ENCODE measurements at places on chromosomes 2 and 18.

- no peak for DNase-seq
Observed at GRCh38 chr18:61308795-61309393, 24.3 kb upstream of the CDH20 start.

- no peak for DNase-seq
Observed at GRCh38 chr18:79868168-79868784, 70.5 kb downstream of the KCNG2 start.

DNA sequence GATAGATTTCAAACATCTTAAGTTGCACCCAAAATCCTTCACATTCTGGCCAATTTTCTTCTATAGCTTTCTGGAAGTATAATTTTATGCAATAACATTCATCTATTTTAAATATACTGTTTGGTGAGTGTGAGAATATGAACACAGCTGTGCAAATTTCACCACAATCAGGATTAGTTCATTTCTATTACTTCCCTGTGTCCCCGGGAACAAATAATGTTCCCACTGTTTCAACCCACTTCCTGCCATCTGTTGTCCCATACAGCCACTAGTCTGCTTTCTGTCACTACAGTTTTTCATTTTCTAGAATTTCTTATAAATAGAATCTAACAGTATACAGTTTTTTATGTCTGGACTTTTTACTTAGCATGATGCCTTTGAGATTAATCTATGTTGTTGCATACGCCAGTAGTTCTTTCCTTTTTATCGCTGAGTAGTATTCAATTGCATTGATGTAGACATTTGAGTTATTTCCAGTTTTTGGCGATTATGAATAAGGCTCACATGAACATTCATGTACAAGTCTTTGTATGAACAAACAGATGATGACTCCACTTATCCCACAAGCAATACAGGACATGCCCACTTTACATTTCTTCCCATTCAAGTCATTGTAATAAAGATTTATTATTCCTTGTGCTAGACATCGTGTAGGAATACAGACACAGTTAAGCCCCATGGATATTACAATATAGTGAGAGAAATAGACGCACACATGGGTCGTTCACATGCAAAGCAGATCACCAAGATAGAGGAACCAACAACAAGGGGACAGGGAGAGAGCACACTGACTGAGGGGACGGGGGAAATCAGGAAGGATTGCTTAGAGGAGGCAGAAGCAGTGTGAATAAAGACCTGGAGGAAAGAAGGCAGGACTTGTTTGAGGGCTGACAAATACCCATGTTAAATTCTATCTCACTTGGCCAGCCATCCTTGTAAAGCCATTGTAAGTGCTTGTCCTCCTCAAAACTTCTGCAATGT is 72.9 kb upstream of the PAX8 start:
- DNase-seq = no peak

DNA sequence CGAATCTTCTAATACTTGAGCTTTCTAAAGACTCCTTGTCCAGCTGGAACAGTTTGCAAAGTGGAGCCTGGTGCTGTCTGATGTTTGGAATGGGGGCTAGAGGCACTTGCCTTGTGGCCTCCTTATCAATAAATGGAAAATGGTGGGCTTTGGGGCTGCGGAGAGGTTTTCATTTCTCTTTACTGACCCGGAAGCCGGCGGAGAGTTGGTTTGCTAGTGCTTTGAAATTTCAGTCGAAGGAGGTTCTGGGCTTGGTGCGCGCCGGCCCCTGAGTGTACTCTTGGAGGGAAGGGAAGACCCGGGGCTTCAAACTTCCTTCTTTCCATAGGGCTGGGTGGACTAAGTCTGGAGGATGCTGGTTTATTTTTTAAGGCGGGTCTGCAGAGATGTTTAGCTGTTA is 714 bp downstream of the RPIA start:
- no peak for DNase-seq

GRCh38 chr2:8453904-8454302 is 228.0 kb upstream of the ID2 start:
- DNase-seq = no peak

DNA sequence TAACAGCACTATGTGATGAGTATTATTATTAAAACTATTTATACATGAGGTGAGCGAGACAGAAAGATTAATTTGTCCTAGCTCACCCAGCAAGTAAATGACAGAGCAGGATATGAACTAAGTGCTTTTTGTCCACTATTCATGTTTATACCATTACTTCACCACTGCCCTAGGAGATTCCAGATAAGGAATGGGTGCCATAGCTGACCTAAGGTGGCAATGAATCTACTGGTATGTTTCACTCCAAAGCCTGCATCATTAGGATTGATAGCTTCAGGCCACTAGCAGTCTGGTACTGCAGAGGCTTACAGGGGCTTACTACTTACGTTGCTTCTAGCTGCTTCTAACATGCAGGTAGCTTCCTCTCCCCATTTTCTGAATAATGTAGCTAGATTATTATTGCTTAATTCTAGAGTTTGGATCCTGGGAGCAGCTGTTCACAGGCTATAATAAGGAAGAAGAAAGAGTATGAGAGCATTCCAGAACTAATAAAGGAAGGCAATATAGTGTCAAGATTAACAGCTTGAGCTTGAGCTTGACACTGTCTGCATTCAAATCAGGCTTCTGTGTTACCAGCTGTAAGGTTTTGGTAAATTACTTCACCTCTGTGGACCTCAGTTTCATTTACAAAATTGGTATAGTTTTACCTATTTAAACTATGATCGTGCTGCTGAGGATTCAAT is 153.7 kb downstream of the GALNT3 start:
- DNase-seq = no peak

GRCh38 chr2:230961091-230961491 is 34.8 kb upstream of the SPATA3 start:
- no peak for DNase-seq

DNA sequence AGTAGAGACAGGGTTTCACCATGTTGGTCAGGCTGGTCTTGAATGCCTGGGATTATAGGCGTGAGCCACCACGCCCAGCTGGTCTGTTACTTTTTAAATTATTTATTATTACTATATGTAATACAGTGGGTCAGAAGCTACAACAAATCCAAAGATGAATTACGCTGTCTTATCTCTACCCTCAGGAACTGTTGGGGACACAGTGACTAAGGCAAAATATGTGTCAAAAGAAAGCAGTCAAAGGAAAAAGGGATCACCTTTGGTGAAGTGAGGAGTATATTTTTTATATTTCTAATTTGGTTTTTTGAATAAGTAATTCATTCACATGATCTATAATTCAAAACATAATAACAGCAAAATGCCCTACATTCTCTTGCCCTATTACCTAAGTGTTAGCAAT is 4.7 kb downstream of the CREB1 start:
- no peak for DNase-seq

DNA sequence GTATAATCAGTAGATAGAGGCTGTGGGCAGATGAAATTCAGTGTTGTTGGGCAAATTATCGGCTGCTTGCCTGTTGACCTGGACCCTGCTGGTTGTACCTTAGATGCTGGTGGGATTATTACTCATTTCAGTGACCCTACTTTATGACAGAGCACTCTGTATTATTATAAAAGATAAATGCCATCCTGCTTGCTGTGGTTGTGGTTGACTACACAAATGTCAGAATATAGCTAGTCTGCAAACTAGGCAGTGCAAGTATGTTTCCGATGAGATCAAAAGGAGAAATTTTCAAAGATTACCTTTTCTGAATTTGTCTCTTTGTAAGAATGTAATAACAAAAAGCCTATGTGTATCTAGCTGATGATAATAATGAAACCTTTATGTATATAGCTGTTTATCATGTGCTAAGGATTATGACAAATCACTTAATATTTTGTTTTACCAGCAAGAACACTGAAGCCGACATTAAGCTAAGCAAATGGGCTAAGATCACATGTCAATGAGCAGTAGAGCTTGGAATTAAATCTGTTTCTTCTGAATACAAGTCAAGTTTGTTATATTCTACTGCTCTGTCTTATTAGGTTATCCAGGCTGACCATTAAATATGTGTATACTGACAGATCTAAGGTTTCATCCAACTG is 219.2 kb downstream of the CAMKMT start:
- no peak for DNase-seq

- DNase-seq = no peak
Observed at GRCh38 chr18:79411614-79412526, 16.1 kb downstream of the NFATC1 start.

DNA sequence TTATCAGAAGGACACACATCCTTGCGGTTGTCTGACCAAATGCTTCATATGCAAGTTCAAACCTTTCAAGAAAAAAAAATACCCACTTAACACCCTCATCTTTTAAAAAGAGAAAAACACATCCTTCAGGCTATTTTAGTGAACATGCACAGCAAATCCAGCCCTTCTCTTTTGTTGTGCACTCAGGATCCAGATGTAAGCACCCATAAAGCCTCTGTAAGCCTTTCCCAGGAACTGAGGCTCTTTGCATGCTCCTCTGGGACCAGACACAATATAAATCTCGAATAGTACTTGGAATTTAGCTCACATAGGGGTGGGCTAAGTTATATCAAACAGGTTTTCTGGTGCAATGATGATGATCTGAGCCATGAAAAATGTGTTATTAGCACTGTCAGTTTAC is 308.8 kb upstream of the FAM98A start:
- DNase-seq = no peak

DNA sequence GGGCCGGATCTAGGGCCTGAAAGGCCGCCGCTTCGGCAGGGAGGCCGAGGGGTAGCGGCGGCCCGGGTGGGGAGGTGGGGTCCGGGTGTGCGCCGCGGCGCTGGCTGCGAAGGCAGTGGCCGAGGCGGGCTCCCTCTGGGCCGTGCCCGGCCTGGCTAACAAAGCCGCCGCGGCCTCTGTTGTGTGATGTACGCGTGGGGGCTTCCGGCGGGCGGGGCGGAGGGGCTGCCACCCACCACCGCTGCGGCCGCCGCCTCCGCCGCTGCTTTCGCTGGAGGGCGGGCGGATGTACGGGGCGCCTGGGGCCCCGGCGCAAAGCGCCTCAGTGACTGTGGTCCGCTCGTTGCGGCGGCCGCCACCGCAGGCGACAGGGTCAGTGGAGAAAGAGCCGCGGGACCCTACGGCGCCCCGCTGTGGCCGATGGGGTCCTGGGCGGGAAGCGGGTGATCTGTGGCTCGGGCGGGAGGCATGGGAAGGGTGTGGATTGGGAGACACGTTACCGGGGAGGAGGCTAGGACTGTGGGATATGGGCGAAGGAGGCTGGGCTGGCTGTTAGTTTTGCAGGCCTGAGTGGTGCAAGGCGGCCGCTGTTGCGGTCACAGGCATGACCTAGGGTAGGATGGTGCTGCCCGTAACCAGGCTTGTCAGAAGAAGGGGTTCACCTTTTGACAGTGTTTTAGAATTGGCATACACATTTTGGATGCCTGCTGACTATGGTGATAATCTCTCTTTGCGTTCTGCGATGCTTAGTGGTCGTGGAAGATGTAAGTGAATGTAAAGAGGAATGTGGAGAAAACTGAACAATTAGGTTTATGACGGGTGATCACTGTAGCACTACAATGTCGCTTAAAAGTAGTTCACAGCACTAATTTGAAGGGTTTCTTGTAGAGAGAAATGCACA is 662 bp downstream of the BZW1 start:
- DNase-seq = peak; percentile 20

GRCh38 chr2:78082555-78082954 is 560.4 kb upstream of the LRRTM4 start:
- DNase-seq = no peak

GRCh38 chr2:118678985-118679384 is 168.5 kb downstream of the EN1 start:
- DNase-seq = no peak

GRCh38 chr2:239339726-239340601 is 60.9 kb downstream of the HDAC4 start:
- no peak for DNase-seq

DNA sequence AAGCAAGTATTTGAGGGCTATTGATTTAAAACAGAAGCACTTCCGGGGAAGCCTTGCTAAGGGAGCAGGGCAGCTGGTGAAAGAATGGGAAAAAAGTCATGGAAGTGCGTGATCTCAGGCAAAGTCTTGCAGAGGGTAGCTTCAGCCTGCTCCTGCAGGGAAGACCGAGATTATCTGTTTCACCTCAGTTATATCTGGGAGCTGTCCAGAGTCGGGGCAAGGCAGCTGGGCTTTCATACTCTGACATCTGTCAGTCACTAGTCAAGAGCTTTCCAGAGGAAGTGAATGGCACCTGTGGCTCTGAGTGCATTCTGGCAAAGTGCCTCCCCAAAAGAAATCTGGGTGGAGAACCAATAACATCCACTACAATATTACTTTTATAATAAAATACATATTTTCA is 8.7 kb downstream of the NXPH2 start:
- no peak for DNase-seq

DNA sequence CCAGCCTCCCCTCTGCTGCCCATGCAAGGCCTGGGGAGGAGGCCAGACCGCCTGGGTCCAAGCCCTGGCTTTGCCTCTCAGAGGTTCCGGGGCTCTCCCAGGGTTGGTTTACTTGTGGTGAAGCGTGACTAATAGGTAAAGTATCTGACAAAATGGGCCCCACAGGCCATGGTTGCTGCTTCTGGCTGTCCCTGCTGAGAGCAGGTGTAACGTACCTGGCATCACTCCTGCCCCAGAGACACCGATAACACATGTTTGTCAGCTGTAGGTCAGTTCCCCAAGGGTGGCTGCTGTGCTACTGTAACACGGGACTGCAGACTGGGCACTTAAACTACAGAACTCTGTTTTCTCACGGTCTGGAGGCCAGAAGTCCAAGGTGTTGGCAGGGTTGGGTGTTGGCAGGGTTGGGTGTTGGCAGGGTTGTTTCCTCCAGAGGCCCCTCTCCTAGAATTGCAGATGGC is 34.1 kb downstream of the ODC1 start:
- no peak for DNase-seq

DNA sequence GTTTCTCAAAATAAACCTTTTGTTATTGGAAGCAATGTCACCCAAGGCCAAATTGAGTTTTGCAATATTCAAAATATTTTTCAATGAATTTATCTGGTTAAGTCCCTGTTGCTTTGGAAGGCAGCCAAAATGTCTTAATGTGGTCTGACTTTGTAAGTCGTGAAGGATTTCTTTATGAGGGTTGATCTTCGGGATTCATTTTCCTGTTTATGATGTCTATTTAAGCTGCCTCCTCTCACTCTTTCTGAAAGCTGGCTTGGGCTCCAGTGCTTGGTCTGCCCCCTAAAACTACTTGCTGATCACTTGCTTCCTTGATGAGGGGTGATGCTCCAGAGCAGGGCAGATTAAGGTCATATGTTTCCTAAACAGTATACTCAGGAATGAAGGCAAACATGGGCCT is 141.1 kb downstream of the ANTXR1 start:
- no peak for DNase-seq
